ENCODE measurements at places on chromosomes 16 and 17.

DNA sequence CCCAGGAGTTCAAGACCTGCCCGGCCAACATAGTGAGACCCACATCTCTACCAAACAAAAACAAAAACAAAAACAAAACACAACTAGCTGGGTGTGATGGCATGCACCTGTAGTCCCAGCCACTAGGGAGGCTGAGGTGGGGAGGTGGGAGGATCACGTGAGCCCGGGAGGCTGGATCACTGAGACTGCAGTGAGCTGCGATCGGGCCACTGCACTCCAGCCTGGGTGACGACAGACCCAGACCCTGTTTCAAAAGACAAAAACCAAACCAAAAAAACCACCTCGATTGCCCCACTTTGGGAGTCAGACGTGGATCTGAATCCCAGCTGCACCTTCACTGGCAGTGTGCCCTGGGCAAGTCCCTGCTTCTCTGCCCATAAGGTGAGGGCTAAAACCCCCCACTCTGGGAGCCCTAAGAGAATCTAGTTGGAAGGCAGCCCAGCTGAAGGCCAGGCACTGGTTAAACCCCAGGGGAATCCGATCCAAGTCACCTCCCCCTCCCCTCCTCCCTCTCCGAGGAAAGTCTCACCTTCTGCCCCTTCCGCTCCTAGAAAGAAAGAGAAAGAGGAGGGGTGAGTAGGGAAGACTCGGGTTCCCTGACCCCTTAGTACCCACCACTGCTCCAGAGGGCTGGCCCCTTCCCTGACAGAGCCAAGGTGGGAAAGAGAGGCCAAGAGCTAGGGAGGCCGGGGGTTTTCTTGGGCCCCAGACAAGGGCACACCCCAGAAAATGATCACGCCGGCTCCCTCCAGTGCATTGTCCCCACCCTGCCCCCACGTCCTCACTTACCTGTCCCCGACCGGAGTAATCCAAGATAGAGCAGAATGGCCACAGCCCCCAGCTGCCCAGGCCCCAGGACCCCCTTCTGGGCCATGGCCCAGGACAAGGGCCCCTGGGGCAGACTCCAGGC, 647 bp downstream of the PRSS8 start:
- peak; percentile 38 for DNase-seq

DNA sequence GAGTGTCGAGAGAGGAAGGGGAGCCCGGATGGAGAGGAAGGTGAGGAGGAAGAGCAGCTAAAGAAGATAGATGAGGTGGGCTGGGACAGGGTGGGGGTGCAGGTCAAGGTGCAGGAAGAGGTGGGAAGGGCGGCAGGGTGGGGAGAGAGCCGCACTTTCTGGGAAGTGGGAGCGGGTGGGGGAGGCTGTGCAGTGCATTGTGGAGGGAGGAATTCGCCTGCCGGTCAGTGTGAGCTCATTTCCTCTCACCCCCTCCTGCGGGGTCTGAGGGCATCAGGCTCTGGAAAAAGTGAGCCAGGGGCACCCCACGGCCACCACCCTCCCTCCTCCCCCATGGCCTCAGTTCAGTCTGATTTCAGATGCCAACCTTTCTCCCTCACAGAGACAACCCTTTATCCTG, 2.5 kb upstream of the ARHGAP23 start:
- DNase-seq, result no peak

- no peak for DNase-seq
These were observed 136.3 kb downstream of the GRIN2A start for GRCh38 chr16:10045947-10046346.

DNA sequence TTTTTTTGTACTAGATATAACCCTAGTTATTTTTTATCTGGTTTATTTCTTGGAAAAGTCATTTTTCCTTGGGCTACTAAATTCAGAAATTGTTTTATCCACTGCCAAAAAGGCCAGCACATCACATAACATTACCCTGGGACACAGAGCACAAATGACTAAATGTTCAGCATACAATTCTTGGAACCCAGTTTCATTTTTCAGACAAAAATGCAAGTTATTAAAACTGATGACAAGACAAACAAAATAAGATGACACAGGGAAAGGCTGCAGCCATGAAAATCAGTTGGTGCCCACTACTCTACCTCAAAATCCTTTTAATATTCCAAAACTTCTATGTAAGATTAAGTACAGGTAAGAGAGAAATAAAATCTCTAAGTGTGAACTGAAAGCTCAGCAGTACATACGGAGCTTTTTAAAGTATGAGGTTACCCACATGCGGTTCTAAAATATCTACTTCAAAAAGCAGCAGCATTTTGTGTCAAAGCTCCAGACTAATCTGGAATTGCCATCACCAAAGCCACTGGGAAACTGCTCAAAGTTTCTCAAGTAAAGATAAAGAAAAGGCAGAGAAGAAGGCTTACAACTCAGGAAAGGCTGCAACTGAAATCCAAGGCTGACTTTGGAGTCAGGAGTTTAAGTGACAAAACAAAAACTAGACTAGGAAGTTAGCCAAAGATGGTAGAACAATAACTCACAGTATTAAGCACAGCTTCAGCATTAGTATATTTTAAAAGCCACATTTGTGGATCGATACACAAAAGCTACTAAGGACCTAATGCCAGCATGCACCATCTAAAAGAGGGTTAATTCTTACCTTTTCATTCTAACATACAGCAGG, 41.4 kb downstream of the AP1G1 start:
- no peak for DNase-seq

GRCh38 chr16:27778926-27779570, 229.1 kb downstream of the KATNIP start:
- DNase-seq, result no peak

- no peak for DNase-seq
These were observed 43.5 kb upstream of the FOXF1 start for GRCh38 chr16:86466696-86467406.

DNA sequence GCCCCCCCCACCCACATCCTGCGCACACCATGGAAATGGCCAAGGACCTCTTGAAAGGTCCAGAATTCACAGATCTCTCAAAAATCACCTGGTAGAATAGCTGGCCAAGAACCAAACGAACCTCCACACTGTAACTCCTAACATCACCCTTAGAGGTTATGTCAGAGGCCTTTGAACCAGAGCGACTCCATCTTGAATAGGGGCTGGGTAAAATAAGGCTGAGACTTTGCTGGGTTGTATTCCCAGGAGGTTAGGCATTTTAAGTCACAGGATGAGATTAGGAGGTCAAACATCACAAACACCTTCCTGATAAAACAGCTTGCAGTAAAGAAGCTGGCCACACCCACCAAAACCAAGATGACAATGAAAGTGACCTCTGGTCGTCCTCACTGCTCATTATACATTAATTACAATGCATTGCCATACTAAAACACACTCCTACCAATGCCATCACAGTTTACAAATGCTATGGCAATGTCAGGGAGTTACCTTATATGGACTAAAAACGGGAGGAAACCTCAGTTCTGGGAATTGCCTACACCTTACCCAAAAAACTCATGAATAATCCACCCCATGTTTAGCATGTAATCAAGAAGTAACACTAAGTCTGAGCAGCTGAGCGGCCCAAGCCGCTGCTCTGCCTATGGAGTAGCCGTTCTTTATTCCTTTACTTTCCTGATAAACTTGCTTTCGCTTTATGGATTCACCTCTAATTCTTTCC, 34.8 kb downstream of the SYCE1L start:
- DNase-seq, result no peak

- no peak for DNase-seq
These were observed 3.4 kb upstream of the NXPH3 start for GRCh38 chr17:49572226-49572625.

- peak; percentile 23 for DNase-seq
These were observed 93.7 kb downstream of the TANGO6 start for GRCh38 chr16:68936736-68937631.

- peak; percentile 76 for DNase-seq
These were observed 18.4 kb downstream of the TOX3 start for GRCh38 chr16:52528393-52529065.

- DNase-seq, result peak; percentile 77
These were observed 12.5 kb upstream of the PYY start for GRCh38 chr17:43966276-43966675.

- DNase-seq, result no peak
These were observed 72.9 kb upstream of the CLEC3A start for GRCh38 chr16:77949445-77949844.

GRCh38 chr17:4204710-4205173, 59.0 kb downstream of the ANKFY1 start:
- DNase-seq, result no peak

Data from renal cortical epithelial cell (primary cell).